Stimulated activated CD8-positive, alpha-beta memory T cell treated with anti-CD3 and anti-CD28 coated beads, Interleukin-4, amount 100 ng/mL, for 4 hours (primary cell): ENCODE measurements at places on chromosomes 13 and 19.

DNA sequence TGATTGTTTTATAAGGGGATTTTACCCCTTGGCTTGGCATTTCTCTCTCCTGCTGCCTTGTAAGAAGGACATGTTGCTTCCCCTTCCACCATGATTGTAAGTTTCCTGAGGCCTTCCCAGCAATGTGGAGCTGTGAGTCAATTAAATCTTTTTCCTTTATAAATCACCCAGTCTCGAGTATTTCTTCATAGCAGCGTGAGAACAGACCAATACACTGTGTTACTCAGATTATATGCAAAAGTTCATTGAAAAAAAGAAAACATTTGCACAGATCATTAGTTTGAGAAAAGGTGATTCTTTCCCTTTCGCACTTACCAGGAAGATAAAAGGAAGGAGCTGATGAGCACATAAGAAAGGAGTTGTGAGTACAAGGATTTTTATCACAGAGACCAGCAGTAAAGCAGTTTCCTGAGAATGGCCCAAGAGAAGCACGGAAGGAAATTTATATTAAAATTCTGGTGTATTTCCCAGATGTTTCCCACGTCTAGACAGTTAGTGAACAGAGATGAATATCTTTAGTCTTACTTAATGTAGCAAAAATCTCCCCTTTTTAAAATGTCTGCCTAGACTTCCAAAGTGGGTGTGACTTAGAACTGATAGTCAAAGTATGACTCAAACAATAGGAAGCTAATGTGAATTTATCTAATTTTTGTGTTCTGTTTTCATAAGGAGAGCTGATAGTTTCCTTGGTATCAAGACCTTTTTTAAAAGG, 431.8 kb upstream of the SGCG start:
- DNase-seq: no peak

GRCh38 chr19:6482343-6482686, 728 bp upstream of the DENND1C start:
- DNase-seq: no peak

DNA sequence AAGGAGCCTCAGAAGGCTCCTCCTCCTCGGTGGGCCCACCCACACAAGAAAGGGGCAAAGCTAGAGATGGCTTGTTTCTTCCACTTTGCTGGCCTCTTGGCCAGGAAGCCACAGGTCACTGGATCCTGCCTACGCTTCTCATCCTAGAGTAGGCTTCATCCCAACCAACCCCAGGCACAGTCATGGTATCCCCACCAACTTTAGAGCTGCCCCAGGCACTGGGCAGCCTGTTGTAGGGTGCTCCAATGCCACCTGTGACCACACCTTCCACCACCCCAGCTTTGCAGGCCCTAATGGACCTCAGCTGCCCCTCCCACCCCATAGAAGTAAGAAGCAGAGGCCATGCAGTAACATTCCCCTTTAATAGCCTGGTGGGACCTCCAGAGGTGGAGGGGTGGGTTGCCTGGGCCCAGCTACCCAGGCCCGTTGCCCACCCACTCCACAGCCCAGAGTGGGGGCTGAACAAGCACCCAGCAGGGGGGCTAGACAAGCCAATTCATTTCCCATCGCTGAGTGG, 522 bp upstream of the CHMP2A start:
- no peak for DNase-seq

DNA sequence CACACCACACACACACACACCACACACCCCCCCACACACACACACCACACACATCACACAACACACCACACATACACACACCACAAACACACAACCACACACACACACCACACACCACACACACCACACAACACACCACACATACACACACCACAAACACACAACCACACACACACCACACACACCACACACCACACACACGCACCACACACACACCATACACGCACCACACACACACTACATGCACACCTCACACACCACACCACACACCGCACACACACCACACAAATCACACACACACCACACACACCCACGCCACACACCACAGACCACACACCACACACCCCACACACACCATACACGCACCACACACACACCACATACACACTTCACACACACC, 83.5 kb downstream of the ZNF557 start:
- DNase-seq: no peak

- DNase-seq: no peak
Measured at GRCh38 chr13:31955101-31955500, 76.5 kb upstream of the FRY start.

- no peak for DNase-seq
Measured at GRCh38 chr19:17406046-17406886, 836 bp upstream of the BST2 start.

DNA sequence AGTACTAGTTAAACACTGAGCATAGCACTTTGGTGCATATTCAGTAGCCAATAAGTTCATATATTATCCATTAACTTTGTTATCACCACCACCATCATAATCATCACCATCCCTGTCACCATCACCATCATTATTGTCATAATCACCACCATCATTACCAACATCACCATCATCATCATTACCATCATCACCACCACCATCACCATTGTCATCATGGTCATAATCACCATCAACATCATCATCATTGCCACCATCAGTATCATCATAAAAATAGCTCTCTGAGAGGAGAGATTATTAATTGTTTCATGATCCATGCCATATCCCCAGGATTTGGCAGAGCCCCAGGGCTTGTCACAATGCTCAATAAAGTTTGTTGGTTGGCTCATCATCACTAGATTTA, 49.3 kb downstream of the MBD3L1 start:
- DNase-seq: no peak

DNA sequence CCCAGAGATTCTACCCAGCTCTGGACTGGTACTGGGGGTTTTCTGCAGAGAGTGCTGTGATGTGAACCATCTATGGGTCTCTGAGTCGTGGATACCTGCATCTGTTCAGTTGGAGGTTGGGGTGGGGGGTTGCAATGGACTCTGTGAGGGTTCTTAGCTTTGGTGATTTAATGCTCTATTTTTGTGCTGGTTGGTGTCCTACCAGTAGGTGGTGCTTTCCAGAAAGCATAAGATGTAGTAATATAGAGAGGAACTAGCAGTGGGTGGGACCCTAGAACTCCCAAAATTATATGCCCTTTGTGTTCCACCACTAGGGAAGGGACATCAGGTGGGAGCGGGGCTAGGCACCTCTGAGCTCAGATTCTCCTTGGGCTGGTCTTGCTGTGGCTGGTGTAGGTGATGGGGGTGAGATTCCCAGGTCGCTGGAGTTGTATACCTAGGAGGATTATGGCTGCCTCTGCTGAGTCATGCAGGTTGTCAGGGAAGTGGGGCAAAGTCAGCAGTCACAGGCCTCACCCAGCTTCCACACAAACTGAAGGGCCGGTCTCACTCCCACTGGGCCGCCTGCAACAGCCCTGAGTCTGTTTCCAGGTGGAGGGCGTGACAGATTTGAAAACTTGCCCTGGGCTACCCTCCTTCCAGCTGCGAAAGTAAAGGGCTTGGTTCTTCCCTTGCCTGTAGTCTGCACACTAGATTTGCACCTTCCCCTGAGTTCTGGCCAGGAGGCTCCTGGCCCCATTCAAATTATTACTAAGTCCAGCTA, 573.0 kb upstream of the SLITRK1 start:
- no peak for DNase-seq

GRCh38 chr13:106455777-106456176, 79.7 kb downstream of the EFNB2 start:
- DNase-seq: no peak

DNA sequence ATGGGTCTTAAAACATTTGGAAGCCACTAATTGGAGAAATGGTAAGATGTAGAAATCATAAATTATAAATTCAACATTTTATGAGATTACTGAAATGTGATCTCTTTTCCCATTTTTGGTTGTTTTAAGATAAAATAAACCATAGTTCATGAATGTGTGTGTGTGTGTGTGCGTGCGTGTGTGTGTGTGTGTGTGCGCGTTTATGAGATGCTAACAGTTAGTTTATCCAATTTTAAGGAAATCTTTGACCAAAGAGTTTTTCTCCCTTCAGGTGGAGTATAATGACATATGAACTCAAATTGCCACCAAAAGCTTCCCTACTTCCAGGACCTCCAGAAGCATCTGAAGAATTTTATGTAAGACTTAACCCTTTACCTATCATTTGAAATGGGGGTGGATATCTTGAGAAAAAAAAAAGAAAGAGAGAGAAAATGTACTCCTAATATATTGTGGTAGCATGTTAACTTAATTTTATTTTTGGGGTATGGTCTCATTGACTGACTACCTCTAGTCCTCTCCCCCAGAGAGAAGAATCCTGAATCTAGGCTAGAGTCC, 98.1 kb upstream of the AKAP11 start:
- no peak for DNase-seq

DNA sequence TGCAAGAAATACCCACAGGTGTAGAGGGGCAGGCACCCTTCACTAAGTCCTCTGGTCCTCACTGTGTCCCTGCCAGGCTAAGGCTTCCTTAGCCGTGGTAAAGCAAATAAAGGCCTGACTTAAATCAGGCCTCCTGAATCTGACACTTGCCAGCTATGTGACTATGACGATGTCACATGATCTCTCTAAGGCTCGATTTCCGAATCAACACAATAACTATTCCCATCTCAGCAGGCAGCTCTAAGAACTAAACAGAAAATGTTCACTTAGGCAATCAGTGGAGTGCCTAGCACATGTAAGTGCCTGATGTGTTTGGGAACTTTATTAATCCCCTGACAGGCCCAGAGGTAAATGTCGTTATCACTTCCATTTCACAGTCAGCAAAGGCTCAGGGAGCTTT, 2.0 kb downstream of the ZNF550 start:
- DNase-seq: no peak
